ENCODE measurements at places on chromosomes 11 and 22.

- DNase-seq, result no peak
Measured at GRCh38 chr11:26622181-26622580, 50.1 kb upstream of the MUC15 start.

GRCh38 chr11:128741916-128742315 lies 48.0 kb downstream of the FLI1 start:
- DNase-seq, result no peak

DNA sequence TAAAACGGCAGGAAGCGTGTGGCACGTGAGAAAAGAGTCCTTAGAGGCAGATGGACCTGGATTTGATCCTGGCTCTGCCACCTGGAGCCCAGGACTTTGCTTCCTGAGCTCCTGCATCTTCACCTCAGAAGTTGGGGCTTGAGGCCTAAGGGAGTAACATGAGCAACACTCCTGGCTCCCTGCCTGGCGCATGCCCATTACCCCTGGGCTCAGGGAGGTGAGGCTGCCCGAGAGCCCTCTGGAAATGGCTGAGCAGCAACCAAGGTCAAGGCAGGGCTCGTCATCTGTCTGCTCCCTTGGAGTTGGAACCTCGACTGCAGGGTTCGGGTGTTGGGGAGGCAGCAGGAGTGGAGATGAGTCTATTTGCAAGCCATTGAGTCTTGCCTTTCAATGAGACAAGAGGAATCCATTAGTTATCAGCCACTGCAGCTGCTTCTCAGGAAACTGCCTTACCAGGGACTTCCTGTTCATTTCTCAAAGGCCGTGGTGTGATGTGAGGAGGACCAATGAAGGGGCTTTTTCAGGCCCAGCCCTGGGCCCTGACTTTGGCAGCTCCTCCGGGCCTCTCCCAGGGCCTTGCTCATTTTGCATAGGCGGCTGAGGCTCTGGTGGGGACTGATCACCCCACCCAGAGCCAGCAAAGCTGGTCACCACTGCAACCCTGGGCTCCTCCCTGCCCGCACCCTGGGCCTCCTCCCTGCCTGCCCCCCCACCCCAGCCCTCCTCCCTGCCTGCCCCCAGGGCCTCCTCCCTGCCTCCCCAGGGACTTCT lies 6.4 kb downstream of the FADS2 start:
- no peak for DNase-seq

DNA sequence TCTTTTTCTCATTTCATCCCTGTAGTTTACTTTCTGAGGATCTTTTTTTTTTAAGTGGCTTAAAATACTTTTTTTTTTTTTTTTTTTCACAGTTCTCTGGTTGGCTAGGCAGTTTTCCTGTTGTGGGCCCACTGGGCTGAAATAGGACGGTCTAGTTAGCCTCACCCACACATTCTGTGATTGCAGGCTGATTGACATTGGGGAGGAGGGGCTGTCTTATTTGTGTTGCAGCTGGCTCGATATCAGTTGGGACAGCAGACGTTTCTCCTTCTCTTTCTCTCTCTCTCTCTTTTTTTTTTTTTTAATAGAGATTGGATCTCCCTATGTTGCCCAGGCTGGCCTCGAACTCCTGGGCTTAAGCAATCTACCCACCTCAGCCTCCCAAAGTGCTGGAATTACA lies 6.9 kb downstream of the BCR start:
- DNase-seq, result no peak

GRCh38 chr11:105265845-105266244 lies 126.3 kb upstream of the CARD18 start:
- DNase-seq, result no peak

All from NCI-H1694 (cell line).